ENCODE measurements at places on chromosomes 3 and 15. TPM values are rescaled to one million over a fixed set of nuclear protein-coding genes. Genes with fewer than 3 reads are reported as not detected.

DNA sequence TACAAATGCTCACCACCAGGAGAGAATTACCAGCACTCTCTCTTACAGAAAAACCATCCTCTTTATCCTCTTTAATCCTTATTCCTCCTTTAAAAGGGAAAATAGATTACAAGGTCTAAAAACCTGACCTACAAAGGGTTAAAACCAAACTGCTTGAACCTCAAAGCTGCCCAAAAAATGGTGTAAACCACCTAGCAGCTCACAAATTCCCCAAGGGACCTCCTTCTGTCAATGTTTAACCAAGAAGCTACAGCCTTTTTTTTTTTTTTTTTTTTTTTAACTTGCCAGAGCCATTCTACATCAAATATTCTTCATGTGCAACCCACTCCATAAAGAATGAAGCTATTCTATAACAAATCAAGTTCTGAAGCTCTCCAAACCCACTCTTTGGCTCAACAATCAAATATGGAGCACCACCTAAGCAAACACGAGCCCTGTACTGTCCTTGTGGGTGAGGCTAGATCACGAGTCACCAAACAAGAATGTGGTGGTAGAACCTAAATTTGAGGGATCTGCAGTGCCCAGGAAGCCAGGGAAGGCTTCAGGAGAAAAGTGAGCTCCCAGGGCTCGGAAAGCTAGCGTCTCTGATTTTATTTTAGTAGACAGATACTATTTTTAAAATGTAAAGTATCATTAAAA, 20.1 kb downstream of the OSBPL10 start:
- peaks cover 23% of the 10 kb centered on the region for H3K4me1 ChIP-seq
- DNase-seq: no peak
- H3K4me3 ChIP-seq: peak overlapping the region; percentile 60

DNA sequence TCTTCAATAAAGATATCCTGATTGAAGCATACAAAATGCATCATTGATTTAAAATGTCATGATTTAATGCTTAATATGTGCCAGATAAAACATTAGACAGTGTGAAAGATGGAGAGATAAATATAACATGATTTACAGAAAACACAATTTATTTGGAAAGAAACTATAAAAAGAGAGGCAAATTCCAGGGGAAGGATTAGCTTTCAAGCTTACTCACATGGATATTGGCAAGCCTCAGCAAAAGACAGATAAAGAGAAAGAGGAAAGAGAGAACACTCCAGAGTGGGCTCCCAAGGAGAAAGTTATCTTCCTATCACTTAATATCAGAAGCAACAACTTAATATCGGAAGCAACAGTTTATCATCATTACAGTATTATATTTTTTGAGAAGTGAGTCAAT, 1036.5 kb downstream of the SQOR start:
- no peaks in the 10 kb centered on the region for H3K27me3 ChIP-seq
- peak; percentile 52 for DNase-seq
- H3K27ac ChIP-seq: no peak overlapping the region
- no peaks in the 10 kb centered on the region for H3K4me1 ChIP-seq
- no peak overlapping the region for H3K4me3 ChIP-seq

GRCh38 chr3:73752338-73752737, 127.6 kb upstream of the PDZRN3 start:
- no peak overlapping the region for H3K27ac ChIP-seq
- H3K4me3 ChIP-seq: no peak overlapping the region
- no peak for DNase-seq
- no peaks in the 10 kb centered on the region for H3K36me3 ChIP-seq
- H3K27me3 ChIP-seq: no peaks in the 10 kb centered on the region
- H3K4me1 ChIP-seq: no peaks in the 10 kb centered on the region

Gene TBC1D2B
- total RNA-seq: 57.8 TPM

Gene SPINT1
- 0.72 TPM for total RNA-seq

GRCh38 chr3:108251265-108251664, 29.0 kb upstream of the IFT57 start:
- no peaks in the 10 kb centered on the region for H3K36me3 ChIP-seq
- H3K4me3 ChIP-seq: no peak overlapping the region
- no peaks in the 10 kb centered on the region for H3K4me1 ChIP-seq
- no peak for DNase-seq
- no peak overlapping the region for H3K27ac ChIP-seq

DNA sequence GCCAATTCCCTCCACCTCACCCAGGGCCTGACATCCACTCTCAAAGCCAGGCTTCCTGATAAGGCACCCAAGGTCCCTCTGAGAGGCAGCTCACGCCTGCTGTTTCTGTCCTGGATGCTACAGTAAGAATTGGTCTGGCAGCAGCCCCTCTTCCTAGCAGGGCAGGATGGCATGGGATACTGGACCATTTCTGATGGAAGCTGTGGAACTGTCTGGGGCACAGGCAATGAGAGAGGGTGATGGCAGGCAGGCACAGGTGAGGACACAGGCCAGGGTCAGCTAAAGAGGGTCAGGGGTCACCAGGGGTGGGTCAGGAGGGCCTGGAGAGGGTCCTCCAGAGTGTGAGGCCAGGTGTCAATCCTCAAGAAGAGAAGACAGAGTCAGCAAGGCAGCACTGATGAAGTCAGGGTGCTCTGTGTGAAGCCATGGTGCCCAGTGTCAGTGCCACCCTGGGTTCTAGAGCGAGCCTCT, 41.9 kb upstream of the SLC41A3 start:
- no peak overlapping the region for H3K4me3 ChIP-seq
- DNase-seq: no peak
- no peaks in the 10 kb centered on the region for H3K4me1 ChIP-seq
- no peak overlapping the region for H3K27ac ChIP-seq
- H3K27me3 ChIP-seq: peaks cover 21% of the 10 kb centered on the region

Gene C2CD4A
- total RNA-seq: under 0.01 TPM

- peak overlapping the region; percentile 82 for H3K4me3 ChIP-seq
- peak; percentile 21 for DNase-seq
- no peak overlapping the region for H3K27ac ChIP-seq
- peaks cover 23% of the 10 kb centered on the region for H3K4me1 ChIP-seq
- no peaks in the 10 kb centered on the region for H3K27me3 ChIP-seq
Measured at GRCh38 chr3:79015854-79016253, 751.9 kb downstream of the ROBO1 start.

DNA sequence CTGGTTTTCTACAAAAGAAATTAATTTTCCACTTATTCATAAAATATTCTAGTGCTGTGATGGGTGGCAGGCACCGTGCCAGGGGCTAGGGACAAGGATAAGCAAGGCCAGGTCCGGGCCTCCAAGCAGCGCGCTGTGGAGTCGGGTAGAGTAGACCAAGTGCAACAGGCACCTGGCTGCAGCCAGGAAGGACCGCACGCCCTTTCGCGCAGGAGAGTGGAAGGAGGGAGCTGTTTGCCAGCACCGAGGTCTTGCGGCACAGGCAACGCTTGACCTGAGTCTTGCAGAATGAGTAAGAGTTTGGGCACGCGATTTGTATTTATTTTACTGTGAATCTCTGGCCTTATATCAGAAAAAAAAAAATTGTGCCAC, at the start of gene CASR:
Gene CASR, plus strand, starts transcription at position 148 of the 372 bp plus-strand sequence. CDS start 70,522 bp downstream, outside the sequence.
- no peak within 1 kb of the TSS for H3K4me3 ChIP-seq
- H3K36me3 ChIP-seq: no peaks in the 10 kb centered on the region
- DNase-seq: no peak

Gene CADM2
- total RNA-seq: 0.29 TPM

- no peaks in the 10 kb centered on the region for H3K4me1 ChIP-seq
- H3K4me3 ChIP-seq: no peak overlapping the region
- DNase-seq: no peak
- H3K36me3 ChIP-seq: no peaks in the 10 kb centered on the region
- no peaks in the 10 kb centered on the region for H3K27me3 ChIP-seq
- no peak overlapping the region for H3K27ac ChIP-seq
Measured at GRCh38 chr3:185439745-185440466, 58.9 kb downstream of the TMEM41A start.

GRCh38 chr3:1513662-1514061, 420.8 kb downstream of the CNTN6 start:
- no peaks in the 10 kb centered on the region for H3K27me3 ChIP-seq
- no peaks in the 10 kb centered on the region for H3K36me3 ChIP-seq
- no peak overlapping the region for H3K4me3 ChIP-seq
- H3K27ac ChIP-seq: no peak overlapping the region

DNA sequence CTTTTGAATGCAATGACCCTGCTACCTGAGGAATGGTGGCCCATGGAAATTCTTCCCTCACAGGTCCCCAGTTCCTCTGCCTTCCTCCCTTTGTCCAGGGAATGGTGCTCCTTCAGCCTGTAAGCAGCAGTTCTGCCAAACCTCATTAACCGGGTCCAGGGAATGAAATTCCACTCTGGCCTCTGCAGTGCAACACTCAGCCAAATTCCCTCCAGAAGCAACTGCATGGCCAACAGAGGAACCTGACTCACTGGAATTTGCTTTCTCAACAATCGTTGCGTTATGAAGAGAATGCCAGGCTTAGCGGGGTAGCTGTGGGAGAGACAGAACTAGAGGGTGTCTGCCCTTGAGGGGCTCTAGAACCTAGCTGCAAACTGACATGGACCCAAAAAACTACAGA, 449.4 kb upstream of the PROK2 start:
- peak; percentile 91 for DNase-seq
- no peaks in the 10 kb centered on the region for H3K36me3 ChIP-seq
- H3K4me1 ChIP-seq: peaks cover 16% of the 10 kb centered on the region
- no peak overlapping the region for H3K4me3 ChIP-seq

Gene SCAMP2
- total RNA-seq: 28.3 TPM

Gene MED12L
- 2.2 TPM for total RNA-seq

DNA sequence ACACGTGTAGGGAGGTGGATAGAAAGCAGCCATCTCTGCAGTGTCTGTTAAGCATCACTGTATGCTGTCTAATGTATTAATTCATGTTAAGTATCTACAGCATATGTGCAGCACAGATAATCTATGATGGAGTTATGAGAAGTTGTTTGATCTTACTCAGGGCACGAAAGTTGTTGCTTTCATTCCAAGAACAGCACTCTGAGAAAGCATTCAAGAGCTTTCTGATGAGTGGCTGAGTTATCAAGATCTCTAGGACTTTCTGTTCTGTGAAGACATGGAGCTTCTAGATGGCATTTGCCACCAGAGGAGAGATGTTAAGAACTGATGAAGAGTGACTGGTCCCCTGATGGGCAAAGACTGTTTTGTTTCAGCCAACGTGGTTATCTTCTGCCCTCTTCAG, 22.6 kb upstream of the TPRG1 start:
- H3K36me3 ChIP-seq: no peaks in the 10 kb centered on the region
- no peak overlapping the region for H3K4me3 ChIP-seq
- peaks cover 6% of the 10 kb centered on the region for H3K27me3 ChIP-seq
- no peak for DNase-seq

- no peaks in the 10 kb centered on the region for H3K36me3 ChIP-seq
- no peak overlapping the region for H3K4me3 ChIP-seq
- no peak for DNase-seq
- no peak overlapping the region for H3K27ac ChIP-seq
- H3K4me1 ChIP-seq: no peaks in the 10 kb centered on the region
Measured at GRCh38 chr3:165748094-165748493, 89.1 kb downstream of the BCHE start.

DNA sequence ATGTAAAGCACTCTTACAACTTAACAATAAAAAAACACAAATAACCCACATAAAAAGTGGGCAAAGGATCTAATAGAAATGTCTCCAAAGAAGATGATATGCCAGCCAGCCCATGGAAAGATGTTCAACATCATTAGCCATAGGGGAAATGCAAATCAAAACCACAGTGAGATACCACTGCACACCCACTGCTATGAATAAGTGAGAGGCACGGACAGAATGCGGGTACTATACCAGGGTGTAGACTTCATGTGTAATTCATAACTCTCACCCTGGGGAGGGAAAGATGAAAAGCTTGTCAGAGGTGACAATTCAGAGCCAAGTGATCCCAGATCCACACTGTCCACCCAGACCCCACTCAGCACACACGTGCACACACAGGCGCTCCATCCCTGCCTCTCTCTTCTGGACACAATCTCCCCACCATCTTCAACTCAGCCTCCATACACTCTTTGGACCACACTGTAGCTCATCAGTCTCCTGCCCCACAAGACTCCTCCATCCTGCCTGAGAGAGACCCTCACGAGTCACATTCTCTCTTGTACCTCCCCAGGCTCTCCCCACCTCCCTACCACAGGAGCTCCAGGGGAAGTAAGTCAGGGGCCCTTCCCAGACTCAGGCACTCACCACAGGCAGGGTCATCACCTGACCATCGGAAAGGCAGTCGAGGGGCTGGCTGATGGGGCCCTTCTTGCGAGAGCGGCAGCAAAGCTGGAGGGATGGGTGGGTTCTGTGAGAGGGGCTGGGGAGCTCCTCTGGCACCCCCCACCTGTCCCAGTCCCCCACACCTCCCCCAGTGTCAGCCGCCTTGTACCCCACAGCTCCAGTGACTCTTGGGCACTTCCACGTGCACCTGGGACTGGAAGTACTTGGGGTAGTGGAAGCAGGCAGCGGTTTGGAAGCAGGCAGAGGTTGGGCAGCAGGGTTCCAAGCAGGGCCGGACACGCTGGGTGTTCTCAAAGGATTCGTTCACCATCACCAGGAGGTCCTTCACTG, 21.3 kb downstream of the PLA2G4E start:
- H3K27ac ChIP-seq: no peak overlapping the region
- DNase-seq: peak; percentile 63
- no peak overlapping the region for H3K4me3 ChIP-seq
- H3K36me3 ChIP-seq: no peaks in the 10 kb centered on the region
- H3K4me1 ChIP-seq: no peaks in the 10 kb centered on the region

GRCh38 chr3:100401674-100402041, 319 bp downstream of the LNP1 start:
- peak overlapping the region; percentile 90 for H3K4me3 ChIP-seq
- H3K4me1 ChIP-seq: peaks cover 29% of the 10 kb centered on the region
- H3K27ac ChIP-seq: peak overlapping the region; percentile 100
- no peaks in the 10 kb centered on the region for H3K36me3 ChIP-seq
- no peaks in the 10 kb centered on the region for H3K27me3 ChIP-seq
- no peak for DNase-seq

GRCh38 chr15:81894061-81894460, 151.8 kb downstream of the MEX3B start:
- no peak overlapping the region for H3K27ac ChIP-seq
- H3K36me3 ChIP-seq: no peaks in the 10 kb centered on the region
- no peak overlapping the region for H3K4me3 ChIP-seq
- no peak for DNase-seq

GRCh38 chr3:32278714-32279113, 40.2 kb downstream of the CMTM8 start:
- no peaks in the 10 kb centered on the region for H3K4me1 ChIP-seq
- H3K36me3 ChIP-seq: no peaks in the 10 kb centered on the region
- no peak overlapping the region for H3K27ac ChIP-seq
- no peak overlapping the region for H3K4me3 ChIP-seq
- DNase-seq: no peak

DNA sequence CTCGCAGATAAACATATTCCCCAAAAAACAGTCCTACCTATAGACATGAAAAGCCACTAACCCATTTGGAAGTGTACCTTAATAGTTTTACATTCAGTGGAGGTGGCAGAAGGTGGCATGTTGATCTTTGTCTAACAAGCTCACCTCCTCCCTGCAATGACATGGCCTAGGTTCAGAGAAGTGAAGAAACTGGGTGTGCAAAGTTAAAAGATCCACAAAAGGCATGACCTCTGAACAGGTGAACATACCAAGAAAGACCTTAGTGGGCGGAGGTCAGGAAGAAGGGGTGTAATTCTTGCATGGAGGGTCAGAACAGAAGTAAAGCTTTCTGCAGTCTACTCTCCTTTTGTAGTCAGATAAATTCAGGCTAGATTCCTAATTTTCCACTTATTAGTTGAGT, 822 bp downstream of the MRPL3 start:
- DNase-seq: peak; percentile 23
- no peaks in the 10 kb centered on the region for H3K27me3 ChIP-seq
- peaks cover 36% of the 10 kb centered on the region for H3K36me3 ChIP-seq
- H3K27ac ChIP-seq: peak overlapping the region; percentile 80
- H3K4me1 ChIP-seq: peaks cover 21% of the 10 kb centered on the region

Gene KCTD6
- 8.0 TPM for total RNA-seq
